ENCODE measurements at places on chromosomes 16 and 17.

DNA sequence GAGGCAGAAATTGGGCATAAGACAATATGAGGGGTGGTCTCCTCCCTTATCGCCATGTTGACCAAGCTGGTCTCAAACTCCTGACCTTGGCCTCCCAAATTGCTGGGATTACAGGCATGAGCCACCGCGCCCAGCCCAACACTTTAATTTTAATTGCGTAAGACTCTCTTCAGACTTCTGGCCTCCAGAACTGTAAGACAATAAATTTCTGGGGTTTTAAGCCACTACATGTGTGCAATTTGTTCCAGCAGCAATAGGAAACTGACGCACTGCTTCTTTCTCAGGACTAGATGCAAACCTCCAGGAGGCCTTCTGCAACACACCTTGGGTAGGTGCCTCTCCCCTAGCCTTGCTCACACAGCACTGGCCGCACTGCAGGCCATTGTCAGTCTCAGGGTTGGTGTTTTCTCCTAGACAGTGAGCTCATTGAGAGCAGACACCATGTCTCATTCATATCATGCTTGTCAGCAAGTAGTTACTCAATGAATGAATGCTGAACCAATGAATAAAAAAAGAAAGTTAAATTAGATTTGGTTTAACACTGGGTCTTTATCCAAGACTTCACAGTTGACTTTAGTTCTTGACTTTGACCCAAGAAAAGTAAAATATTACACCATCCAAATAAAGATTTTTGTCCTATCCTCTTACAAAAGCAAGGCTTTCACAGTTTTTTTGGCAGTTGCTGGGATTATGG lies 5.5 kb upstream of the ACSF2 start:
- DNase-seq = no peak

- DNase-seq = no peak
These were observed 49.5 kb downstream of the FTO start for GRCh38 chr16:53753431-53753830.

DNA sequence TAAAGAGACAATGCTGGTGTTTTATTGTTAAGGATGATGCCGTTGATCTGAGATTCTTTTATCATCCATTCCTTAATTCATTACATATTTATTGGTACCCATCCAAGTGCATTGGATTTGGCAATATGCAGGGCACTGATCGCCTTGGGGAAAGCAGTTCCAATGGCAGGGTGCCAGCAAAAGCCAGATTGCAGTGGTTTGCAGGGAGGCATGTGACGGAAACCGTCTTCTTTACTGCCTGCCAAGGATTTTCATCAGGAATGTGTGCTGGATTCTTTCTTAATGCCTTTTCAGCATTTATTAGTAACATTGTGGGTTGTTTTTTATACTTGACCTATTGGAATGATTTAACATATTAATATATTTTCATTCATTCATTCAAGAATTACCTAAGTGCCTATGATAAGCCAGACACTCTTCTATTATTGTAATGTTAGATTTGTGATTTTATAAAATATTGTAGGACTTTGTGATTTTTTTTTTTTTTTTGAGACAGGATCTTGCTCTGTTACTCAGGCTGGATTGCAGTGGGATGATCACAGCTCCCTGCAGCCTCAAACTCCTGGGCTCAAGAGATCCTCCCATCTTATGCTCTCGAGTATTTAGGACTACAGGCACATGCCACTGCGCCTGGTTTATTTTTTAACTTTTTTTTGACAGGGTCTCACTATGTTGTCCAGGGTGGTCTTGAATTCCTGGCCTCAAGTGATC lies 93.4 kb upstream of the TNRC6A start:
- no peak for DNase-seq

- no peak for DNase-seq
These were observed 271.6 kb downstream of the ABCC12 start for GRCh38 chr16:47884116-47884725.

DNA sequence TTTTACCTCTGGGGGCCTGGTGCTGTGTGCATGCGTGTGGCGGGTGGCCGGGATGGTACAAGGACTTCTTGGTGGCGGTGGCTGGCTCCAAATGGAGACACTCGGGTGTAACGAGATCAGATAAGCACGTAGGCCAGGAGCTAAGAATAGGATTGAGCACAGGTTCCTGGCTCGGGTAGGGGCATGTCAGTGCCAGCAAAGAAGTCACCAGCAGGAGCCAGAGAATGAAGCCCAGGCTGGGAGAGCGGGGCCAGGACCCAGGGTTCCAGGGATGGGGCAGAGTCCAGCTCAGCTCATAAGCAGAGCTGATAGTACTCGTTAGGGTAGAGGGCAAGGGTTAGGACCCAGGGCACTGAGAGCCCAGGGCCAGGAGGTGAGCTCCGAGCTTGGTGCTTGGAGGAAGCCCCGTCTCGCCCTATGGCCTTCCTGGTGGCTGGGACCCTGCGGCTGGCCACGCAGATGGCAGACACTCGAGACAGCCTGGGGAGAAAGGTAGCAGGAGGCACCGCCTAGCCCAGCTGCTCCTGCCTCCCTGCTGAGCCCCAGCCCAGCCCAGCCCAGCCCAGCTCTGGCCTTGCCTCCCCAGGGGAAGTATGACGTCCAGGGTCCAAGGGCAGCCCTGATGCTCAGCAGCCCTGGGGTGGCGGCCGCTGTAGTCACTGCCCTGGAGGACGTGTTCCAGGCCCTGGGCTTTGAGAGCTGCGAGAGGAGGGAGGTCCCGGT lies 8.9 kb downstream of the ZNF213 start:
- no peak for DNase-seq

GRCh38 chr17:64920419-64921172 lies 1.3 kb upstream of the LRRC37A3 start:
- no peak for DNase-seq

All from stimulated activated CD4-positive, alpha-beta T cell treated with anti-CD3 and anti-CD28 coated beads, Interleukin-2, amount 100 ng/mL, for 24 hours (primary cell).